Stimulated activated naive CD8-positive, alpha-beta T cell treated with anti-CD3 and anti-CD28 coated beads, Interleukin-15, amount 100 ng/mL, for 72 hours (primary cell): ENCODE measurements at places on chromosomes 7 and 10.

DNA sequence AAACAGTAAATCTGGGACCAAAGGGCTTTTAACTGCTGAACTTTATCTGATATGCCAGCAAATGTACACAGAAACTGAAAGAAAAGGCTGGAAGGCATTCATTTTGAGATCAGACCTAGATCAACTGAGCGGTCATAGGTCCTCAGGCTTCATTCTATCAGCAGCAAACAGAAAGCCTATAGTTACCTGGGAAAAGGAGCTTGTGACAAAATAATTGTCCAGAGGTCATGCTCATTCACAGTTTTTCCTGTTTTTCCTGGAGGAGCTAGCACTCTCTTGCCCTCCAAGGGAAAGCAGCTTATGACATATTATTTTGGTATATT lies 320.2 kb downstream of the AHR start:
- no peak for DNase-seq

DNA sequence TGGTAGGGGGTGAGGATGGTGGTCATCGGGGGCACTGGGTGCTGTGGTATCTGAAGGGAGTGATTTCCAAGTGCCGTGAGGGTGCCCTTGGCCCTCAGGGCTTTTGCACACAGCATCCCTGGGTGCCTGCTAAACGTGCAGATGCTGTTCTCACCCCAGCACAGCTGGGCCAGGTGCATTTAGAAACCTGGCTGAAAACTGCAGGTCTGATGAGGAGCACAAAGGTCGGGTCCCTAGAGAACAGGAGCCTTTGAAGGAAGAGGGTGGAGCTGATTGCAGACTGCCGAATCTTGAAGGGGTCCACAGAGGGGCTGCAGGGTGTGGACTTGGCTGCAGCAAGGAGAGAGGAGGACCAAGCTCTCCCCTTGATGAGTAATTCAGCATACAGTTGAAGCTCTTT lies 32.0 kb downstream of the ZMIZ1 start:
- no peak for DNase-seq

DNA sequence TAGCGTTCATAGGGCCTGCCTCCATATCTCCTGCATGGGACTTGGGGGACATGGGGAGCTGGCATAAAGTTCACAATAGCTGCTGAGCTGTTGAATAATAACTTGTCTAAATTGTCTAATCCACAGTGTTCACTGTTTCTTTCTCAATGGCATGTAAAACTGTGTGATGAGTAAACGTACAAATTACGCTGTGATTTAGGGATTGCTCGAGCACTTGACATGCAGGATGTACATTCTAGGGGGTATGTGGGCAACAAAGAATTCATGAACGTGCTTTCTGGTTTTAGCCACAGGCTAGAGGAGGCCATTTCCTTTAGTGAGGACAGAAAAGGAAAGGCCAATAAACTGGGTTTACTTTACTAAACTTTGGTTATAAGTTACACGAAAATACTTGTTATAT lies 534.2 kb upstream of the ZWINT start:
- no peak for DNase-seq

GRCh38 chr7:115211171-115211570 lies 289.3 kb downstream of the MDFIC start:
- DNase-seq, result no peak

GRCh38 chr10:100043796-100044195 lies 34.0 kb upstream of the DNMBP start:
- DNase-seq, result no peak

DNA sequence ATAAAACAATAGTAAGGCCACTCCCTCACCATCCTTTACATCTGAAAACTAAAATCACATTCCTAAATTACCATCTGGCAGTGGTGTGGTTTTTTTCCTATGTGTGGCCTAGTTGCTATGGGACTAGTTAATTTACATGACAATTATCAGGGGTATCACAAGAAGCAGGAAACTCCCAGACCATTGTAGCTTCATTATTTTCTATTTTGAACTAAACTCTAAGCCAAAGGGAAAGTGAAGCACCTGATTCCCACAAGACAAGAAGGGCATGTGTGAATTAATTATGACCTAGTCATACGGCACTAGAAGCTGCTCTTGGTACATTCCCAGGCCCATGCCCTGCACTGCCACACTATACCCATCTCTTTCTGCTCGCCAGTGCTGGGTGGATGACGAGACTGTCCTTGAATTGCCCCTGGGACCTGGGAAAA lies 103.4 kb downstream of the ATXN7L1 start:
- no peak for DNase-seq

DNA sequence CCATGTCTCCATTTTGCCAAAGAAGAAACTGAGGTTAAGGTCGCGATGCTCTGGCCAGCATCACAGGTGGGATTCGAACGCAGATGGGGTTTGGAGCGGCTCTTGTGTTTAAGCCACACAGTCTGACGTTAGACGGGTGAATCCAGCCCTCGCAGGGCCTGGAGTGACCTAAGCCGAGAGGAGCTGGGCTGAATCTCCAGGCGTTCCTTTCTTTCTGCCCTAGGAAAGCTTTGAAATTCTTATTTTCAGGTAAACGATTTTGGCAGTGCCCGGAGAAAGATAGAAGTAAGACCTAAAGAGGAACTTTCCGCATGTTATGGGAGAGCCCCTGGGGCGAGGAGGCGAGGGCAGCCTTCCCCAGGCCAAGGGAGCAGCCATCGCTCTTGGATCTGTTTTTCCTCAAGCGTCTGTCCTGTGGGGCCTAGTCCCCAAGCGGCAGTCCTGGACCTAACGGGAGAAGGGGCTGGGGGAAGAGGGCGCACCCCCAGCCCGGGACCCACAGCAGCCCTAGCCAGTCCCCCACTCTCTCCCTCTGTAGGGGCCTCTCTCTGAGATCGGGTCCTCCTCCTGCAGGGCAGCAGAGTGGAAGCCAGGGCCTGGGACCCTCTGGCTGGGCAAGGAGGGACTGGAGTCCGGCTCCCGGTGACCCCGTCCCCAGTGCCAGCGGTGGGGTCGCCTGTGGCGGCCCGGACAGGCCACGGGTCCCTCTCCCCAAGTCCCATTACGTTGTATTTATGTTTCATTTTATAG lies 8.9 kb upstream of the LBX1 start:
- DNase-seq, result no peak

DNA sequence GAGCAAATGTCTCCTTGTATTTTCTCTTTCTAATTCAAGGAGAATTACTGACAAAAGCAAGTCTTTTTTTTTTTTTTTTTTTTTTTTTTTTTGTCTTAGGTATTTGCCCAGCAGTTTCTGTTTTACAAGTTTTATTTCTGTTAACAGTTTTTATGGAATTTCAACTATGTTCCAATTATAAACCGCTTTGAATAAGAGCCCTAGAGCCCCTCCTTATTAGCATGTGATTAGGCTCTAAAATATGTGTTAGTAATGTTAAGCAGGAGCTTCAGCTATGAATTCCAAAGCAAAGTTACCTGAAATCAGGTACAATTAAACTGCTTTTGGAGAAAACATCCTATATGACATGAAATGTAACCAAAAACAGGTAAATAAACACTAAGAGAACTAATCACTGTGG lies 997.0 kb upstream of the POT1 start:
- DNase-seq, result no peak

DNA sequence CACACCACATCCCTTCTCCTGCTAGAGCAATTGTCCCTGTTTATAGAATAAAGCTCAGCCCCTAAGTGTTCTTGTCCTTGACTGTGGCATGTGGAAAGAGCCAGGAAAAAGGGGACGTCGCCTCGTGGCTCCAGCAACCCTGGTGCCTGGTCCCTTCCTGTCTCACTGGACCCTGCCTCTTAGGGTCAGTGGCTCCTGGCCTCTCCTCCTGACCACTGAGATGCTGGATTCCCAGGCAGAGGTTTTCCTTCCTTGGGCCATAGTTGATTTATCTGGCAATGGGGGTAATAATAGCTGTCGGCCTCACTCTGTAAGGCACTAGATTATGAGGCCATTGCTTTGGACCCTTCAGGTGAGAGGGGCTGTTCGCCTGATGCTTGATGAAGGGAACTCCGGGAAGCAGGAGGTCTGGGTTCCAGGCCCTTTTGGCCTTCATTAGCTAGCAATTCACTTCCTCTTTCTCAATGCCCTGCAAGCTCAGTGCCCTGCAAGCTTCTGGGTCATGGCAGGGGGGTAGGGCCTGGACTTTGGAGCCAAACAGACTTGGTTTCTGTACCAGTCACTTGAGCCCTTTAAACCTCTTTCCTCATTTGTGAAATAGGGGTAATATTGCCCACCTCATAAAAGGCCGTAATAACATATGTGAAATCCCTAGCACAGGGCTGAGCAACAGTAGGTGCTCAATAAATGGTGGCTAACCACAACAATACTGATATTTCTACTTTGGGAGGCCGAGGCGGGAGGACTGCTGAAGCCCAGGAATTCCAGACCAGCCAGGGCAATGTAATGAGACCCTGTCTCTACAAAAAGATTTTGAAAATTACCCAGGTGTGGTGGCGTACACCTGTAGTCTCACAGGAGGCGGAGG lies 1.1 kb downstream of the ASL start:
- DNase-seq, result no peak
